ENCODE measurements at places on chromosomes 2 and 18.
A peak's percentile ranks its signal among the peaks of the same experiment; 100 is the strongest.

DNA sequence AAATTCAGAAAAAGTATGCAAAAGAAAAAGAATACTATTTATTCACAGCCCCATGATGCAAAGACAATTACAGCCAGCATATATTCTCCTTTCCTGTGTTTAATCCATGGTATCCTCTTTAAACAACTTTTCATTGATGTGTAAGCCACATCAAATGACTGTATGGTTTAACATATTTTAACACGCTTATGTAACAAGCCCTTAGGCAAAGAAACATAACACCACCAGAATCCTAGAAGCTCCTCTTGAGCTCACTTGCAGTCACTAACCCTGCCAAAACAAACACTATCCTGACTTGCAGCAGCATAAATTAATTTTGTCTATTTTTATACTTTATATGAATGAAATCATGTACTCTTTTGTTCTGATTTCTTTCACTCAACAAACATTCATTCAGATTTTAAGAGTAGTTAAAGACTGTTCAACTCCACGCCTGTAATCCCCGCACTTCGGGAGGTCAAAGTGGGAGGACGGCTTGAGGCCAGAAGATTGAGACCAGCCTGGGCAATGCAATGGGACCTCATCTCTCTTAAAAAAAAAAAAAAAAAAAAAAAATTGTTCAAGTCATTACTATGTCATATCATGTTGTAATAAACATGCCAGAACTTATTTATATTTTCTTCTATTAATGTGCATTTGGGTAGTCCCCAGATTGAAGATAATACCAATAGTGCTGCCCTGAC lies 226.3 kb downstream of the NBAS start:
- DNase-seq = no peak

DNA sequence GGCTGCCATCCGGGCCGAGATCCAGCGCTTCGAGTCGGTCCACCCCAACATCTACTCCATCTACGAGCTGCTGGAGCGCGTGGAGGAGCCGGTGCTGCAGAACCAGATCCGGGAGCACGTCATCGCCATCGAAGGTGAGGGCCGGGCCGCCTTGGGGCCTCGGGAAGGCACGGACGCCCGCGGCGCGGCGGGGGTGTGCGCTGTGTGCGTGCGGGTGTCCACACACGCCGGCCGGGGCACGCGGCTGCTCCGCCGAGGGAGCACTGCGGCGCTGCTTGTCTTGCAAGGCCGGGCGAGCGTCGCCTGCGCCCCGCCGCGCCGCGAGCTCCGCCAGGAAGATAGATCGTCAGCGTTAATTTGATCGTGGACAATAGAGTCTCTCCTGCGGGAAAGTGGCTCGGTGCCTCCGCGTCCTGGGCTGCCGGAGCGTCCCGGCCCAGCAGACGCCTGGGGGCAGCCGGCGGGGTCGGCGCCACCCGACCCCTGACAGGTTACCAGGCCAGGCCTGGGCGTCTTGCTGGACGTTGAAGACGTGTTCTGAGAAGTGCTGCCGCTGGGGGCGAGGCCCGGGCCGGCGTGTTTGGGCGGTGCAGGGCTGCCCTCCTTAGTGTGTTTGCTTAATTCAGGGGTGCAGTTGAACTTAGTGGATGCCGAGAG lies 1.0 kb downstream of the AGAP1 start:
- peak; percentile 61 for DNase-seq

DNA sequence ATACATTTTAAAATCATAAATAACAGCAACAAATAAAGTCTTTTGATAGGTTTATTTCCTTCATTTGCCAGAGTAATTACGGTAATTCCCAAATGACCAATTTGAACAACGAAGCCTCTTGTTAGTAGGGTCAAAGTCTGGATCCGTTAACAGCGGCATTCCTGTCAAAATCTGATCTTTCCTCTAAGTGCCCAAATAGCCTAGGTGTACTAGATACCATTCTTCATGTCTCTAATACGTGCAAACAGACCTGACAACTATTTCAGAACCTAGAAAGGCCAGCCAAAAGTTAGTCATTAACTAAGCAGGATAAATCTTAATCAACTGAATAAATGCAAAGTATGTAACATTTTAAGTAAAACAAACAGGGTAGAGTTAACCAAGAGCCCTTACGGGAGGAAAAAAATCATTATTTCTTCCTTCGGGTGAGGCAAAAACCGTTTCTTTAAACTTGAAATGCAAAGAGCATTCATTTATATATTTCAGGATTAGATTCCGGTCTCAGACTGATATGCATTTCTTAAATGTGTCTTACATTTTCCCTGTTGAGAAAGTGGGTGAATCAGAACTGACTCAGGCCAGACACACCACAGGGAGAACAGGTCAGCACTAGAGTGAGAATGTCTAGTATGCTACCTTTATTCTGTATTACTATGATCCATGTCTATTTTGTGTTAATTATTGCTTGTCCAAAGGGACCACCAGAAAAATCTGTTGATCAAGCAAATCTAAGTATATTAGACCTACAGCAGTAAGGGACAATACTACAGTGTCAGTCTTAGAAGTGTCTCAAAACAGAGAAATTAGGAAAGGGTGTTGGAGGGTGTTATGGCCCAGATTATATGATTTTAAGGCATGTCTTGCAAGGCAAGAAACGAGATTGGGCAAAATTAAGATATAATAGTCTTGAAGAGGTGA lies 141.5 kb upstream of the NDUFV2 start:
- DNase-seq = no peak

- DNase-seq = no peak
Measured at GRCh38 chr2:29628862-29629261, 292.5 kb downstream of the ALK start.

DNA sequence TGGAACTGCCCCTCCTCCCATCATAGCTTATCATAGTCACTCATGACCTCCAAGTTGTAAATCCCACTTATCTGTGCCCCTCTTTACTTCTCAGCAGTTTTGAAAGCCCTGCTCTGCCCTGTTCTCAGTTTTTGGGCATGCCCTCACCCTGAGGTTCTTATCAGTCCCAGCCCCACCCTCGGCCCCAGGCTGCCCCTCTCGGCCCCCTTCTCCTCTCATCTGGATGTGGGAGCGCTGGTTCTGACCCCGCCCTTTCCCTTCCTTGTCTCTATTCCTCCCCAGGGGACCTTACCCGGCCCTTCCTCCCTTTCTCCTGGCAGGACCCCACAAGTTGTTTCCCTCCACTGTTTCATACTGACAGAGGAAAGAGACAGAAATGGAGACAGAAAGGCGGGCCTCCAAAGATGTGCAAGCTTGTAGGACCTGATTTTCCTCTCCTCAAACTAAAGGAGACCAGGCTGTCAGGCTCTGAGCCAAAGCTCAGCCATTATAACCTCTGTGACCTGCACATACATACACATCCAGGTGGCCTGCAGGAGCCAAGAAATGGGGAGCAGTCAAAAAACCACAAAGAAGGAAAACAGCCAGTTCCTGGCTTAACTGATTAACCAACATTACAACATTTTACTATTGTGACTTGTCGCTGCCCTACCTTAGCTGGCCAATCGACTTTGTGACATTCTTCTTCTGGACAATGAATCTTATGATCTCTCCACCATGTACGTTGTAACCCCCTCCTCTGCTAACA lies 171.0 kb upstream of the HS6ST1 start:
- no peak for DNase-seq

DNA sequence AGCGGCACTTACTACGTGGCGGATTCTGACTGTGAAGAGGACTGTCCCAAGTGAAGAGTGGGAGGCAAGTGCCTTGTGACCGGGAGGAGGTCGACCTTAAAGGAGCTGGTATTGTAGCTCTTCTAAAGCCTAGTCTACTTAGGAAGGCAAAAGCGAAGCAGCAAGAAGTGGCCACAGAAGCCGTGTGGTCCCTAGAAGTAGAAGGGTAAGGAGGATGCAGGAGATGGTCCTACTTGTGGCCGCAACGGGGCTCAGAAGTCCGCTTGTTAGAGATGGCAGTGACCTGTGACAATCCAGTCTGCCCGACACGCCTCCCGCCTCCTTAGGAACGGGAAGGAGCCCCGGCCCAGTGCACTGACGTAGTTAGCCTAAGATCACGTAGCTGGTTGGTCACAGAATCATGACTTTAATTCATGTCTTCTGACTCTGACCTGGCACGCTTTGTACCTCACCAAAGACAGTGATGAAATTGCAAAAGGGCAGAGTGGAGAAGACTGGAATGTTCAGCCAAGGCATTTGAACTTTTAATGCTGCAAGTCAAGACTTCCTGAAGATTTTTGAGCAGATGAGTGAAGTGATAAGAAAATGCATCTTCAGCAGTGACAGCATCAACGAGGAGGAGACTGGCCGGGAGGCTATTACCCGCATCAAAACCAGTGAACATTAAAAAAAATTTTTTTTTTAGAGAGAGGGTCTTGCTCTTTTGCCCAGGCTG lies 749 bp upstream of the EIF2AK3 start:
- DNase-seq = peak; percentile 97

- no peak for DNase-seq
Measured at GRCh38 chr2:193584522-193584938, 1389.8 kb upstream of the TMEFF2 start.

- DNase-seq = no peak
Measured at GRCh38 chr18:9950289-9951016, 36.6 kb downstream of the VAPA start.

GRCh38 chr2:238997137-238997390 lies 149.2 kb downstream of the TWIST2 start:
- DNase-seq = no peak

- peak; percentile 41 for DNase-seq
Measured at GRCh38 chr2:73069855-73070642, 1.5 kb downstream of the SFXN5 start.

- DNase-seq = peak; percentile 48
Measured at GRCh38 chr18:3044931-3045698, 32.2 kb upstream of the LPIN2 start.

DNA sequence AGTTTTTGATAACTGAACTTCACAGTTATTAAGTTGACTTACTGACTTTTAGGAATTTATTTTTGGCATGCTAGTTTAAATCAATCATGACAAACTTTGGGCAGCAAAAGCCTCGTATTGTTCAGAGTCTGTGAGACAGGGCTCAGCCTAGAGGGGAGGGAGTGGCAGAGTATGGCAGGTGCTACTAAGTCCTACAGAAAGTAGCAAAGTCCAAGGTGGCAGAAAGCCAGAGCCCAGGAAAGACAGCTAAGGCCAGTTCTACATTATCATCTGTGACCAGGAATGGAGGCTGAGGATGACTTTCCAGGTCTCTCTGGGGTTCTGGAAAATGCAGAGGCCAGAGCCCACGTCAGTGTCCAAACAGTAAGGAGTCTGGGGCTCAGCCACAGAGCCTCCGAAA lies 34.2 kb downstream of the CHST10 start:
- no peak for DNase-seq

- DNase-seq = no peak
Measured at GRCh38 chr2:86213699-86214502, 14.6 kb downstream of the MRPL35 start.

- no peak for DNase-seq
Measured at GRCh38 chr2:35251156-35251555, 1104.4 kb upstream of the CRIM1 start.

- DNase-seq = no peak
Measured at GRCh38 chr2:44722026-44722625, 219.4 kb upstream of the SIX3 start.

GRCh38 chr2:143847257-143847656 lies 672.7 kb downstream of the ZEB2 start:
- DNase-seq = no peak

- DNase-seq = no peak
Measured at GRCh38 chr2:227906991-227907390, 35.6 kb downstream of the DAW1 start.

DNA sequence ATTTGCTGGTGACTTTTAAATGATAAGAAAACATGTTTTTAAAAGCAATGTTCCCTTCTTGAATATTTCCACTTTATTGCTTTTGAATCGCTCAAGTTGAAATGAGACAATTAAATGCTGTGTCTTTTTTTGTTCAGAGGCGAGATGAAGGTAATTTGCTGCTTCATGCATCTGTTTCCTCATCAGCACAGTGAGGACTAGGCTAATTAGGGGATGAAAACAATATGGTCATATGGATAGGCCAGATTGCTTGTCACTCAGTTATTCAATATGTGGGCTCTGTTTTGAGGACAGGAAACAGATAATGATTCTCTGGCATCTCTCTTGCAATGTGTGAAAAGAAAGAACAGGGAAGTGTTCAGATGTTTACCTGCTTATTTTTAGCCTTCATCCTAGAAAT lies 61.0 kb downstream of the ERBB4 start:
- DNase-seq = no peak

- DNase-seq = no peak
Measured at GRCh38 chr2:230938098-230938497, 13.1 kb upstream of the GPR55 start.

DNA sequence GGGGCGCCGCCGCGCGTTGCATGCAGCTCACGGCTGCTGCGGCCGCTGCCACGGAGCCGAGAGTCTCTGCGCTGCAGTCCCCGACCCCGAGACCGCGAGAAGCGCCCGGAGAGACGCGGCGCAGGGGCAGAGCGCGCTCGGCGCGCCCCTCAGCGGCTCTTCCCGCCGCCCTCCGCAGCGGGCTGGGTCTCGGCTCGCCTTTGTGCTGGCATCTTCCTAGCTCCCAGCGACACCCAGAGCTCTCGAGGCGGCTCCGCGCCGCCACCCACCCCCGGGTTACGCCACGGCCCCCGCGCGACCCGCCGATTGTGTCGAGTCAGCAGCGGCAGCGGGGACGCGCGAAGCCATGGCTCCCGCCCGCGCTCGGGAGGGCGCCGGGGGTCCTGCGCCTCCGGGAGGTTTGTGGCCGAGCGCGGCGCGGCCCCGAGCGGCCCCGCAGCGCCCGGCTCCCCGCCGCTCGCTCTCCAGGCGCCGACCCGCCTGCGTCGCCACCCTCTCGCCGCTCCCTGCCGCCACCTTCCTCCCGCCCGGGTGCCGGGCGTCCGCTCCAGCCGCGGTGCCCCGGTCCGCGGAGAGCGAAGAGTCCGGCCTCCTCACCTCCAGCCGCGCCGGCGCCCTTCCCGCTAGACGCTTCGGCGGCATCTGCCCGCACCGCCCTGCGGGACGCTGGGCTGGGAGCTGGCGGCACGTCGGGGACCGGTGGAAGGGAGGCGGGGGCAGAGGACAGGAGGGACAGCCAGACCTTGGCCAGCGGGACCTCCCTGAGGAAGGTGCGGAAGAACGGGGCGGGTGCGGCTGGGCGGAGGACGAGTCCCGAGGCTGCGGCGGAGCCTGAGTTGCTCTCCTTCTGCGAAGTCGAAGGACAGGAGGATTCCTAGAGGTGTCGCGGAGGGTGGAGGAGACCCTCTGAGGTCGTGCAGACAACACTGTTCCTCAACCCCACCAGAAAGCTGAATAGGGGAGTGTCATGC lies 46.3 kb upstream of the CCDC150 start:
- DNase-seq = no peak

DNA sequence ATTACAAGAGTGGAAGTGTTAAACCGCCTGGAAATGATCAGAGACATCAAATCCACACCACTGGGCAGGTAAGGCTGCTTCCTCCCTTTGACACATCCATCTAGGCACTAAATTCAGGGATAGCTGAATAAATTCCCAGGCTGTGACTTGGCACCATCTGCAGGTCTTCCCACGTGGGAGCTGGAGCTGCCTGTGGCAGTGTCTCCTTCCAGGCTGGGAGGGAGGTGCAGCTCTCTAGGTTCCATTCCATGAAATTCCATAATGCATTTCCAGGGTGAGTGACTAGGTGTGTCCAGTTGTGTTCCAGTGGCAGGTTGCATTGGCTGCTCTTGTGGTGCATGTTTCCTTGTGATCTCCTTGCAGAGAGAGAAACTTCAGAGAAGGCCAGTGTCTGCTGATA lies 188.9 kb upstream of the CXCR4 start:
- DNase-seq = no peak

- no peak for DNase-seq
Measured at GRCh38 chr2:186862869-186863709, 14.1 kb upstream of the ZSWIM2 start.
